ENCODE measurements at places on chromosomes 6 and 20.

GRCh38 chr6:57201718-57202117 lies 20.4 kb downstream of the RAB23 start:
- DNase-seq = no peak

DNA sequence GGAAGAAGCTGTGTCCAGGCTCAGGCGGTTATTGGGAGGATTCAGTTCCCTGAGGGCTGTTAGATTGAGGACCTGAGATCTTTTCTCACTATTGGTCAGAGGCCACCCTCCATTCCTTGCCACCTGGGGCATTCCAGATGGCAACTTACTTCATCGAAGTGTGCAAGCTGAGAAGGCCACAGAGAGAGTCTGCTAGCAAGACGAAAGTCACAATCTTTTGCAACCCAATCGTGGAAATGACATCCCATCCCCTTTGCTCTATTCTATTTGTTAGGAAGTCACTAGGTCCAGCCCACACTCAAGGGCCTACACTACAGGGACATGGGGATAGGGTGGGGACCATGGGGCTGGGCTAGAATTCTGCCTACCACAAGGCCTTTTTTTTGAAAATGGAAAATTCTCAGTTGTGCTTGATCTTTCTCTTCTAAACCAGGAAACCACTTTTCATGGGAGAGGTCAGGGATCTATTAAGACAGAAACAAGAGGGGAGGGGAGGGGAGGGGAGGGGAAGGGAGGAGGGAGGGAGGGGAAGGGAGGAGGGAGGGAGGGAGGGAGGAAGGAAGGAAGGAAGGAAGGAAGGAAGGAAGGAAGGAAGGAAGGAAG lies 217.2 kb downstream of the BCAS1 start:
- DNase-seq = no peak

GRCh38 chr6:89655122-89655521 lies 16.6 kb upstream of the LYRM2 start:
- DNase-seq = no peak

- no peak for DNase-seq
These were observed 90.5 kb upstream of the HEY2 start for GRCh38 chr6:125658759-125659431.

DNA sequence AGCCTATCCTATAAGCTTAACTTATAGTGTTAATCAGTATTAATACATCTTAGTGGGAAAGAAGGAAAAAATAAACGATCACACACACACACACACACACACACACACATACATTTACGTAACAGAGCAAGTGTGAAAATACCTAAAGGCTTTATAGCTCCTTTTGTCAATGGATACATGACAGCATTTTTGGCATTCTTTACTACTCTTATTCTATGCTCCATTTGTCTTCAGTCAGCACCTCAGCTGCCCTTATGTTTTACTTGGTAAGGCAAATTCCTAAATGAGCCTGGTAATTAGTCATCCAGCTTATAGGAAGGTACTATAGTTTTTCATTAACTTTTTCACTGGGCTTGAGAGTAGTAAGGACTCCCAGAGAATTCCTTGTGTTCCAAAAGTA lies 25.1 kb upstream of the SLC17A3 start:
- no peak for DNase-seq

DNA sequence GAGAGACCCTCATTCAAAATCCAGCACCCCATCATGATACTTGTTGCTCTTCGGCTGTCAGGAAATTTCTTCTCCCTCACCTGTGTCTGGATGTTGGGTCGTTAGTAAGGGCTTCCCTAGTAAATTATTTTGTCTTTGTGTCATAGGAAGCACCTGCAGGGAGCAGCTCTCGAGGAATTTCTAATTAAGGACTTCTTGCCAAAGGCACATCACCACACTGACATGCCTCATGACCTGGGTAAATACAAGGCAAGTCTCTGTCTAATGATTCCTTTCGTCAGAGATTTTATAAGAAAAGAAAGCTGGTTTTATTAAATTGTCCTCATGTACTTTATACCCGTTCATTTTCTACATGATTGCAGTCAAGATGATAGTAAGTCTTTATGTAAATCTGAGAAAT lies at the start of gene NOX3:
TSS of gene NOX3 (minus strand) at position 74 of the 400 bp plus-strand sequence. CDS start at position 35, 39 bp downstream.
- no peak for DNase-seq

GRCh38 chr6:64146094-64146493 lies 510.5 kb downstream of the PHF3 start:
- DNase-seq = no peak
